Progenitor cell of endocrine pancreas (in vitro differentiated cells): ENCODE measurements at places on chromosomes 13 and 19. TPM values are rescaled to one million over a fixed set of nuclear protein-coding genes. Genes with fewer than 3 reads are reported as not detected.

Gene LRCH1
- 17.9 and 18.3 TPM in 2 replicates for total RNA-seq

DNA sequence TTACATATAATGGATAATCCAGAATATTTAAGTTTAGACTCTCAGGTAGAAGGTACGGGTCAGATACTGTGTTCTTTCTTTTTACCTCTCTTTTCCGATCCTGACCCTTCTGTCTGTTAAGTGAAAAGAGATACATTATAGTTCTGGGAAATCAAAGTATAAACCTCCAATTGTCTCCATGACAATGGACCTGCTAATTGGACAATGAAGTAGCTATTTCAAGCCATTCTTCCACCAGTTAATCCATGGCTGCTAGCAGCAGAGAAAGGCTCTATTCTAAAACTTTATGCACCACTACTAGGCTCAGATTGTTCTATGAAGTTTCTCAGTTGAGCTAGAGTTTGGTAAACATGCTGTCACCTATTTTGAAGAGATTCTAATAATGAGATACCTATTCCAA is 8.3 kb upstream of the NBEA start:
- no peak for DNase-seq

Gene POLRMT
- total RNA-seq, result 62.9 and 68.4 TPM in 2 replicates

- no peak for DNase-seq
Observed at GRCh38 chr13:51478418-51479198, 25.8 kb upstream of the INTS6 start.
